RPMI7951 (cell line): ENCODE measurements at places on chromosomes 12 and 14. TPM values are rescaled to one million over a fixed set of nuclear protein-coding genes. Genes with fewer than 3 reads are reported as not detected.

GRCh38 chr14:94971750-94972149 is 185.6 kb downstream of the DICER1 start:
- DNase-seq: no peak

DNA sequence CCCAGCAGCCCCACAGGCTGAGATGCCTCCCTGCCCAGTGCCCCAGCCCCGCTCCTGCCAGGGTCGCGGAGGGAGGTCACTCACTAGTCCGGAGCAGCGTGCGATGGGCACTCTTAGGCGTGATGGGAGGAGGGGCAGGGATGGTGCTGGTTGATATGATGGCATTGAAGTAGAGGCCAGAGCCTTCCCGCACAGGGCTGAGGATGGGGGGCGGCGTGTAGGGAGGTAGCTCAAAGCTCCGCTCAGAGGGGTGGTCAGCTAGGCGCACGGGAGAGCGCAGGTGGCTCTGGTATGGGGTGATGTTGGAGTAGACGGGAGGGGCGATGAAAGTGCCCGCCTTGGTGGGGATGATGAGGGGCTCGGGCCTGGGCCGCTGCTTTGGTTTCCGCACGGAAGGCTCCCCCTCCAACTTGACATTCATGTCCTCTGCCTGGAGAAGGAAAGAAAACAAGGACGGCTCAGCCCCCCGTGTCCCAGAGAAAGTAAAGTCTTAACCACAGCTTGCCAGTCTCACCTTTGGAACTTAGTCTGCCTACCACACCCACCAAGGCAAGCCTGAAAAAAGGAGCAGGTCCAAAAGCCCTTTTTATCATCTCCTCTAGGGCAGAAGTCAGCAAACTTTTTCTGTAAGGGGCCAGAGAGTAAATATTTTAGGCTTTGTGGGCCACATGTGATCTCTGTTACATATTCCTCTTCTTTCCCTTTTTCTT is 15.5 kb upstream of the PNMA1 start:
- no peak for DNase-seq

The RFLNA gene
- total RNA-seq: 1.3 and 1.7 TPM in 2 replicates

The EML1 gene
- total RNA-seq: 3.3 and 8.2 TPM in 2 replicates

- DNase-seq: no peak
Observed at GRCh38 chr12:111993292-111994150, 19.4 kb downstream of the TMEM116 start.

- DNase-seq: no peak
Observed at GRCh38 chr12:65860600-65860999, 36.3 kb downstream of the HMGA2 start.

GRCh38 chr12:94879542-94879941 is 124.0 kb downstream of the NDUFA12 start:
- DNase-seq: peak; percentile 26

GRCh38 chr12:20342111-20342510 is 26.2 kb upstream of the PDE3A start:
- no peak for DNase-seq

DNA sequence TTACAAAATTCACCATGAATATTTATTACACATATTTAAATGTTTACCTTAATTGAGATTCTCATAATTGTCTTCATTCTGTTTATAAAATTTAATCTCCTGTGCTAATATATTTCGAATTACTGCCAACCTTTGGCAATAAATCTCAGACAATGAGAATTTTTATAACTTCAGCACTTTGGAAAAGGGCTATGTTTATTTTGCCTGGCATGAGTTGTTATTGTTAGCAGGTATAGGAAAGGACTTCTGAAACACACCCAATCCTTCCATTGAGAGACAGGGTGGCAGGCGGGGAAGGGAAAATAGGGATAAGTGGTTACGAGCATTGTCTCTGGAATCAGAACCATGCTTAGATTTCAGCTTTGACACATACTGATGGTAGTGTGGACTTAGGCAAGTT is 12.1 kb upstream of the MSRB3 start:
- no peak for DNase-seq

- no peak for DNase-seq
Observed at GRCh38 chr14:61891810-61892209, 129.6 kb downstream of the SNAPC1 start.

- DNase-seq: no peak
Observed at GRCh38 chr12:52087961-52088820, 8.7 kb downstream of the SMIM41 start.

The POTEG gene
- total RNA-seq: 0.29 TPM in 1 of 2 replicates, not detected in the other

DNA sequence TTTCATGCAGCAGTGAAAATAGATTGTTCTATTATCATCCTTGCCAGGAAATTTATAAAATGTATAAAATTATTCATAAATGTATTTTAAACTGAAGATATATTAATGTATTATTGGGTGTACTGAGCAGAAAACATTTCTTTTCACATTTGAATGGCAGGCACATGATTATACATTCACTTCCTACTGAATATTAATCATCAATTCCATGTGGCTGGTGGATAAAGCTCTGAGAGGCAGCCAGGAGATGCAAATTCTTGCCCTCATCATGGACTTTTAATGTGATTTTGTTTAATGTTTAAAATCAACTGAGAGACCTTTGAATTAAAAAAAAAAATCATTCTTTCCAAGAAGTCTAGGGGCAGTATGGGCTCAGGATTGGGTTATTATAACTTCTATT is 40.8 kb downstream of the ANO6 start:
- DNase-seq: no peak

The PIK3C2G gene
- not detected in 2 replicates for total RNA-seq

The MMP14 gene
- 613 and 718 TPM in 2 replicates for total RNA-seq

GRCh38 chr12:18206198-18206597 is 55.1 kb upstream of the PIK3C2G start:
- DNase-seq: no peak

DNA sequence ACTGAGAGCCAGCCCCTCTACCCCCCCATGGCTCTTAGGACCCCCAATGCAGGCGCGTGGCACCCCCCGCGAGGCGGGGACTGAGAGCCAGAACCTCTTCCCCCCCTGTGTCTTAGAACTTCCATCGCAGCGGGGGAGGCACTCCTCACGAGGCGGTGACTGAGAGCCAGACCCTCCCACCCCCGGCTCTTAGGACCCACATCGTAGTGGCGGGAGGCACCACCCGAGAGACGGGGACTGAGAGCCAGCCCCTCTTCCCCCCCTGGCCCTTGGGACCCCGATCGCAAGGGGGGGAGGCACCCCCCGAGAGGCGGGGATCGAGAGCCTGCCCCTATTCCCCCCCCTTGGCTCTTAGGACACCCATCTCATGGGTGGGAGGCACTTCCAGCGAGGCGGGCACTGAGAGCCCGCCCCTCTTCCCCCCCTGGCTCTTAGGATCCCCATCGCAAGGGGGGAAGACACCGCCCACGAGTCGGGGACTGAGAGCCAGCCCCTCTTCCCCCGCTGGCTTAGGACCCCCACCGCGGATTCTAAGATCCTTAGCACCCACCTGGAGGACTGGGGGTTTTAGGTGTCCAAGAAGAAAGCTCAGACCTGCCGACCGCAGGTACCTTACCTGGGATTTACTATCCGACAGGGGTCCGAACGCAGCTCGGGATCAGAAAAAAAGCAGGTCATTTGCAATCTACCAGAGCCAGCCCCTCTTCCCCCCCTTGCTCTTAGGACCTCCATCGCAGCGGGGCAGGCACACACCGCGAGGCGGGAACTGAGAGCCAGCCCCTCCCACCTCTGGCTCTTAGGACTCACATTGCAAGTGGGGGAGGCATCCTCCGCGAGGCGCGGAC is 44.9 kb downstream of the DDX11 start:
- no peak for DNase-seq

DNA sequence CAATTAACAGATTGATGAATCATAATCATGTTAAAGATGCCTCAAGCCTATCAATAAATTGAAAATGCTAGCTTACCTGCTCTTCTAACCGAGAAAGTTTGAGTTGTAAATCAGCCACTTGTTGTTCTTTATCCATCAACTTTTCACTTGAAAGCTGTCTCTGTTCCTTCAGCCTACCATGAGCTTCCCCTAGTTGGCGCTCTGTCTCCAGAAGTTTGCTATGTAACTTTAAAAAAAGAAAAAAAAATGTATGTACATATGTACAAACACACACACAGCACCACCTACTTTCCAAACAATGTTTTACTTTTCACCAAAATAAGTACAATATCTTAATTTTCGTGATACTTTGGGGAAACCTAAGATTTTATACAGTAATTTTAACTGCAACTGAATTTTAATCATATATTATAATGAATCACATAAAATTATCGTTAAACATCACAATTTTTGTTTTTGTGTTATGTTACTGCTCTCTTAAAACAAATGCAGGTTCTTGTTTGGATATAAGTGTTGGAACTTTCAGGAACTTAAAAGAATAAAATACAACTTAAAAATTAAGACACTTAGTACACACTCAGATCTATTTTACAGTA is 101.2 kb downstream of the EEA1 start:
- peak; percentile 37 for DNase-seq

DNA sequence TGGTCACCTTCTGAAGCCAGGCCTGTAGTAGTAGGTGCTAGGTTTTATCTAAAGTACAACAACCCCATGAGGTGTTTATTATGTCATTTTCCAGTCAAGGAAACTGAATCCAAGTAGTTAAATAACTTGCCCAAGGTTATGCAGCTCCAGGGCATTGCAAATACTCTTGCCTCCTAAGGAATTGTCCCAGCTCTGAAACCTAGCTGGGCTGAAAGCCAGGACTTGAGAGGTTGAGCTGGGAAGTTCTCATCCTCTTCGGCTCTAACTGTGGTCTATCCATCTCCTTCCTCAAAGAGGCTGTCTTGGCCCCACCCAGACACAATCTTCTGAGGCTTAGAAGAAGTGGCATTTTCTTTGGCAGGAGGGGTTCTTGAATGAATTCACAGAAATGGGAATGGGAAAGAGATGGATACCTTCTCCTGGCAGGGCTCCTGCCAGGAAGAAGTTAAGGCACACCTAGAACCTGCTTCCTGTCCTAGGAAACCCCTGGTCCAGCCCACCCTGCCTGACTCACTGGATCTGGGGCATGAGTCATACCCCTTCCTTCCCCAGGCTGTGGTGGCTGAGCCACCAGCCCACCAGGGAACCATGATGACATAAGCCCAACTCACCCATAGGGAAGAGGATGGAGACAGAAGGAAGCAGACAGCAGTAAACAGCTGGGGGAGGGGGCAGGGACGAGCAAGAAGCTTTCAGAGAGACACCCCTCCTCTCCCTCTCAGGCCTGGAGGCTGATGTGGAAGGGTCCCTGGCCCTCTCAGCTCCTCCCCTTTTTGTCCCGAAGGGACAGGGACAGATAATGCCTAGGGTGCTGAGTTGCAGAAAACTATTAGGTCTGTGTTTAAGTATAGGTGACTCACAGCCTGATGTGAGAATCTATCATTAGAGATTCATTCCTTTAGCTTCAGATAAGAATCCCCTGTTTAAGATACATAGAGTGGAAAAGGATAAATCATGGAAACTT is 2.1 kb upstream of the PLEK2 start:
- peak; percentile 85 for DNase-seq

- DNase-seq: no peak
Observed at GRCh38 chr12:106687672-106688071, 86.8 kb upstream of the RIC8B start.

DNA sequence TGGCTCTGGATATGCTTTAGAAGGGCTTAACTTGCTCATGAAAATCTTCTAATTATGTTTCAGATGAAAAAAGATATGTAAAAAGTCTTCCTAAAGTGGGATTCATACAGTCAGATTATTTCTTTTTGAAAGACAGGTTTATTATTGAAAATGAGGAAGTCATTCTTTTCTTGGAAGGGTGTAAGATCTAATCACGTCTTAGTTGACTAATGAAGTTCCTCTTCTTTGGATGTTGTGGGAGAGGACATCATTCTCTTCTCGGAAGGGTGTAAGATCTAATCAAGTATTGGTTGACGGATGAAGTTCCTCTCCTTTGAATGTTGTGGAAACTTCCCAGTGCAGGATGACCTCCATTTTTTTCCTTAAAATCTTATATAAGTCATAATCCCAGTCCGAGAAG is 74.9 kb downstream of the ALG10 start:
- DNase-seq: no peak
